ENCODE measurements at places on chromosomes 1 and 21. TPM values are rescaled to one million over a fixed set of nuclear protein-coding genes. Genes with fewer than 3 reads are reported as not detected.

GRCh38 chr1:217089361-217090014 lies 366.3 kb upstream of the ESRRG start:
- no peak for DNase-seq

DNA sequence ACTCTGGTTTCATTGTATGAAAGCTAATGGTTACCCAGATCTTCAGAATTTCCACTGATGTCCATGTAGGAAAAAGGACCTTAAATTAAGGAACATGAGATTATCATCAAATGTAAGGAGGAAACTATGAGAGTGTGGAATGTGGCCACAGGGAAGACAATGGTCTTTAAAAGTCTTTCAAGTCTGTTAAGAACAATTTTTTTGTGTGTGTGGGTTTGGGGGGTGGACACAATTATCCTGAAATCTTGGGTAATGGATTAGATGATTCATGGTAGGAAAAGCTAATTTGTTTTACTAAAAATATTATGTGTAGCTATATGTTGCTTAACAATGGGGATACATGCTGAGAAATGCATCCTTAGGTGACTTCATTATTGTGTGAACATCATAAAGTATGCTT lies 72.9 kb downstream of the PLA2G4A start:
- DNase-seq: no peak

- DNase-seq: no peak
Observed at GRCh38 chr1:108670131-108670773, 9.4 kb upstream of the HENMT1 start.

KCTD3 gene
- 5.6 TPM for total RNA-seq

GRCh38 chr1:1969505-1969900 lies 34.1 kb downstream of the CFAP74 start:
- no peak for DNase-seq

GRCh38 chr1:31381394-31382294 lies 8.8 kb upstream of the FABP3 start:
- no peak for DNase-seq

GRCh38 chr1:246318036-246318359 lies 189.1 kb downstream of the SMYD3 start:
- DNase-seq: no peak

DNA sequence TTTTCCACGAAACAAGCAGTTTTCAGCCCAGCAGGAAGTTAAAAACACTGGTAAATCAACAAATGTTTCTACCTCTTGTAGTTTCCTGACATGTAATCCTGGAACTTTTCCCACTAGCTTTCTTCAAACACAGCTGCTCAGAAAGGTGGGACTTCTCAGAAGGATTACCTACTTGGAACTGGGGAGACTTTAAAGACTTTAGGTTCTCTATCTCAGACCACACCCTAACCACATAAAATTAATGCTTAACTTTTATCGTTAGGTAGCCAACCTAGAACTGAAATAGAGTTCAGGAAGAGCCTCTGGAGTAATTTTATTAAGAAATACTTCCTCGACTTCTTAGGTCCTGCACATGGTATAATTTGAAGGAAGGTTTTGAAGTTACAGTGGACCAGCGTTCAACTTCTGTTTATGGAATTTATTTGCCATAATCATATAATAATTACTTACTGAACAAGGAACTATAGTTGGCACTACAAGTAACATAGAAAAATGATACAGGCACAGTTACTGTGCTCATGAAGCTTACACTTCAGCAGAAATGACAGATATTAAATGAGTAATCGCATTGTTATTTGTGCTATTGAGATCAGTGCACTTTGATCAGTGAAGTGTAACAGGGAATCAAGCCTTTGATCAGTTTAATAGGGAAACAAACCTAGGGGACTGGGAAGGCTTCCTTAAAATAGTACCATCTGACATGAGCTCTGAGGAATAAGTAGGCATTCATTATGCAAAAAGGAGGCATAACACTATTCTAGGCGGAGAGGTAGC lies at the start of gene BCL2L15:
Gene BCL2L15 (minus strand): TSS at position 180 of the 774 bp plus-strand sequence. CDS start 206 bp downstream, outside the sequence.
- DNase-seq: no peak

SMG7 gene
- 96.1 TPM for total RNA-seq

GRCh38 chr1:178796013-178796412 lies 71.0 kb downstream of the RALGPS2 start:
- DNase-seq: no peak

DNA sequence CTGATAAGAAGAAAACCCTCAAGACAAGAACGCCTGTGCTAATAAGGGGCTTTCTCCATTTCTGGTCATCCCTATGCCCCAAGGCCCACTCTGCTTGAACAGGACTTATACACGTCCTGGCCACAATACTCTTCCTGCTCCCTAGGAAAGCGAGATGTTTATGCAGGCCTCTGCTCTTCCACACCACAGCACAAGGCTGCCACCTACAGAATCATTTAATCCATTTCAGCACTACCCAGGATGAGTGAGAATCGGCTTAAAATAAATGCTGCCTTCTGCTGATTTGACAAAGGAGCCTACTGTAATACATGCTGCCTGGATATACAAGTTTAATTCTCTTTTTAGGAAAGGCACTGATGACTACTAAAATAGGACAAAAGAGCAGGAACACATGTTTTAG lies 29.4 kb downstream of the FRRS1 start:
- DNase-seq: no peak

NTRK1 gene
- total RNA-seq: 1.4 TPM

Data from natural killer cell treated with Interleukin-12 subunit alpha and Interleukin-12 subunit beta and Interleukin-15 and Interleukin-18, amount 100 ng/mL, for 72 hours (primary cell).